AG04449 (cell line): ENCODE measurements at places on chromosomes 16 and 17.

GRCh38 chr16:34648-34987 is 18.8 kb downstream of the POLR3K start:
- DNase-seq: no peak

- DNase-seq: no peak
Observed at GRCh38 chr17:13024526-13025257, 6.9 kb upstream of the ELAC2 start.

- no peak for DNase-seq
Observed at GRCh38 chr16:16067127-16067526, 117.7 kb downstream of the ABCC1 start.

DNA sequence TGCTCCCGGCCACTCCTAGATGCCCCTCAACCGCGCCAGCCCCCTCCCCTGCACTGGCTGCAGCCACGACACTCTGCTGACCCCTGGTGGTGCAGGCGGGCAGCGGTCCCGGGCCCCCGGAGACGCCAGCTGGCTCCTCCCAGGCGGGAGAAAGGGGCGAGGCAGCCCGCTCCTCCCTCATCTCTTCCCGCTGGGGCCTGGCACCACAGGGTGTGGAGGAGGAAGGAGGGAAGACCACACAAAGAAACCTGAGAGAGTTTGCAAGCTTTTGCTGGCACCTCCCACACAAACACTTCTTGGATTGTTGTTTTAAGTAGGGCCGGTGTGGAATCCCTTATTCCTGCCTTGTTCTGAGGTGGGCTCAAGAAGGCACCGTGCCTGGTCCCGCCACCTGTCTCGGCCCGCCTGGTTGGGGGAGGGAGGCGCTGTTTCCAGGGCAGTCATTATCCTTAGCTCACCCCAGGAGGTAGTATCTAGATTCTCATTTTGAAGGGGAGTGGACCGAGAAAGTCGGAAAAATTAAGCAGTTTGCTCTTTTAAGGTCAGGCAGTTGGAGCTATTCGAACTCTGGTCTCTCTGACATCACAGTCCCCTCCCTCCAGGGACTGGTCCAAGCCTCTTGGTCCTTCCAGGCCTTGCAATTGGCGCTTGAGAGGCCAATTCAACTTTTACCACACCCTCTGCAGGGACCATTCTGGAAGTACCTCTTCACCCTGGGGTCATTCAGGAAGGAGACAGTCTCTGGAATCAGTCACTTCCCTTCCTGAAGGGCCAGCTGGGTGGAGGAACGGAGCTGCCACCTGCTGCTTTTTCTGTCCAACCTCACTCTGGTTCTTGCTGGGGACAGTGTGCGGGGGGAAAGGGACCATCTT is 959 bp upstream of the ANKRD13B start:
- no peak for DNase-seq

- DNase-seq: no peak
Observed at GRCh38 chr16:25690552-25691143, 1.1 kb upstream of the HS3ST4 start.

- no peak for DNase-seq
Observed at GRCh38 chr17:30351735-30352134, 17.9 kb upstream of the TMIGD1 start.

DNA sequence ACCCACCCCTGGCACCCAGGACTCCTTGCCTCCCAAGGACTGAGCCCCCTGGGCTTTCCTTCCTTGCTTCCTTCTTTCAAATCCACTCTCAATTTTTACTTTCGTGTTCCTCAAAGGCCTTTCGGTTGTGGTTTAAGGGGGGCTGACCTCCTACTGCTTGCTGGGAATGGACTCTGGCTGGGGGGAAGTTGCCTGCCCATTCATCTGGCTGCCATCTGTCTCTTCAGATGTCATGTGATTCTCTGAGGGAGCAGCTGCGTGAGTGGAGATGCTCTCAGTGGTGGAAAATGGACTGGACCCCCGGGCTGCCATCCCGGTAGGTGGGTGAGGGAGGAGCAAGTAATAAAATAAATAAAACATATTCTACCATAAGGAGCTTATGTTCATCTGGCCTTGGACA is 93.8 kb upstream of the RPRML start:
- DNase-seq: no peak

DNA sequence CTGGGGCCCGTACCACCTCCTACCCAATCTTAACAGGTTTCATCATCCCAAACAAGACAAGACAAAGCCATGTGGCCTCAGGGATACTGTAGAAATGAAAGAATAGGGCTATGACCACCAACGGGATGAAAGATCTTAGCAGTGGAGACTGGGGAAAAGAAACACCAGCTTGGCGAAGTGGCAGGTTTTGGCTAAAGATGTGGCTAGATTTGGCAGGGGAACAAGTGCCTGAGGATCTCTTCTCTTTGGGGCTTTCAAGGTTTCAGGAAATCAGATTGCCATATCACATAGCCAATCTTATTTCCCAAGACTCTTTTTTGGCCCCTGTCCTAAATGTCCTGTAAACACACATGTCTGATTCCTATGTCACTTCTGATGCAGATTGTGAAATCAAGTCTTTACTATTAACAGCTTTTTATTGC is 6.9 kb downstream of the KRT24 start:
- DNase-seq: no peak

GRCh38 chr16:75630052-75630451 is 7.0 kb upstream of the ADAT1 start:
- no peak for DNase-seq

GRCh38 chr17:1182811-1183170 is 3.0 kb upstream of the ABR start:
- DNase-seq: no peak

DNA sequence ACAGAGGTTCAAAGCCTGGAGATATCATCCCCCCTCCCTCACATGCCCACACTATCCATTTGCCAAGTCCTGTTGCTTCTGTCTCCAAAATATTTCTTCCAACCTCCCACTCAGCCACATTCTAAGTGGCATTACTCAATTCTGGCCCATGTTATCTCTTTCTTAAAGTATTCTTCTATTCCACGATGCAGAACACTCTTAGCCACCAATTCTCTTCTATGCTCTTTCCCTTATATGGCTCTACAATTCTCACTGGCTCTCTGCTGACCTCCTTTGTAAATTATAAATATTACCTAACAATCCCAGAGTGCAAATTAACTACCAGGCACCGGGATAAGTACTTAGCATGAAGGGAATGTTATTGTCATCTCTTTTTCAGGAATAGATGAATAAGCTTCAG is 82.4 kb downstream of the KCNJ2 start:
- no peak for DNase-seq

GRCh38 chr16:85227946-85228862 is 115.9 kb upstream of the CIBAR2 start:
- DNase-seq: no peak

DNA sequence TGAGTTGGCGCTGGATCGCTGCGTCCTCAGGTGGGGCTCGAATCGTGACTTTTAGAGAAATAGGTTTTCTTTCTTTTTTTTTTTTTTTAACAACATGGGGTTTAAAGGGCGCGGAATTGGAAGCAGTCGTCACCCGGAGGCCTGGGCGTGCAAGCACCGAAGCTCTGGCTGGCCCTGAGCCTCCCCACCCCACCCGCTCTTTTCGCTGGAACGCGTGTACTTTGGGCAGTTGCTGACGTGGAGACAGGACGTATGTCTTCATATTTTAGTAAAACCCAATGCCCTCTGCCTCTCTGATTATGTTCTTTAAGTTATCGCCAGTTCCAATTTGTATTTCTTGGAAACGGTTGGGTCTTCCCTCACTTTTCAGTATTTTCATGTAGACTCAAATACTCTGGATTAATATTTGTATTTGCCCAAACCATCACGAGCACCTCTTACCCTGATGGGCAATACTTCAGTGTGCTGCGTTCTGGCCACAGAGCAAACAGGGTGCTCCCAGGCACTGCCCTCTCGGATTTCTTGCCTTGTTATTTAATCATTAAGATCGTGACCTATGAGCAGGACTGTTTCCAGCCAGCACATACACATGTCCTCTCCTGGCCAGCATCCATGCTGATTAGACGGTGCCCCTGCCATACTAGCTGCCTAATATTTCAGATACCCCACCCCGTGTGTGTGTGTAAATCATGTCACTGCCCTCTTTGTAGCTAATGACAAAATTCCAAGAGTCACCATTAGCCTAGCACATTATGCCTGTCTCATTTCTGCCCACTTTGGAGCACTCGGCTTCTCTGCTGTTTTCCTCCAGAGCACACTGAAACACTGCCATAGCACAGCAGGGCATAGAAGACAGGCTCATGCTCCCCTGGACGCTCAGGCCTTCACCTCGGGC is 805 bp upstream of the C16orf95 start:
- no peak for DNase-seq

GRCh38 chr16:48405153-48405552 is 19.9 kb upstream of the SIAH1 start:
- DNase-seq: no peak

DNA sequence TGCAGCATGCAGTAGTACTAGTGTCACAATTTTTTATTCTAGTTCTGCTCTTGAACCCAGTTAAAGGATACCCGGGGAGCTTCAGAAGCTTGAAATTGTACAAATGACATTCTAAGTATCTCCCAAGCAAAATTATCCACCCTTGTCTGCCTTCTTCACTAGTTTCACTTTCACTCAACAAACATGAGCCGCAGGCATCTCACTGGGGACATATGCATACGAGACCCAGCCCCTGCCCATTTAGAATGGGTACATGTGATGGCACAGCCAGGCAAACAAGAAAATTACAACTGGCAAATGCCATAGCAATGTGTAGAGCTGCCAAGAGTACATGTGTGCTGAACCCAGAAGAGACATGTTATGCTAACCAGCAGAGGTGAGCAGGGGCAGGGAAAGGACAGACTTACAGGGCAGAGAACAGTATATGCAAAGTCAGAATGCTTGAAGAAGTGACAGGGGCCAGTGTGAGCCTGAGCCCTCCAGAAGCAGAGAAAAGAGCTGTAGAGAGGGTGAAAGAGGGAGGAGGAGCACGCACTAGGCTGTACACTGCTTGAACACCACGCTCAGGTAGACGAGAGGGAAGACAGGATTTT is 8.3 kb downstream of the GINS2 start:
- DNase-seq: no peak

GRCh38 chr16:54128629-54129234 is 157.9 kb downstream of the IRX3 start:
- DNase-seq: no peak

- DNase-seq: no peak
Observed at GRCh38 chr17:73795730-73796129, 151.5 kb upstream of the SDK2 start.

- DNase-seq: no peak
Observed at GRCh38 chr17:75876190-75876937, 2.0 kb downstream of the TRIM47 start.

DNA sequence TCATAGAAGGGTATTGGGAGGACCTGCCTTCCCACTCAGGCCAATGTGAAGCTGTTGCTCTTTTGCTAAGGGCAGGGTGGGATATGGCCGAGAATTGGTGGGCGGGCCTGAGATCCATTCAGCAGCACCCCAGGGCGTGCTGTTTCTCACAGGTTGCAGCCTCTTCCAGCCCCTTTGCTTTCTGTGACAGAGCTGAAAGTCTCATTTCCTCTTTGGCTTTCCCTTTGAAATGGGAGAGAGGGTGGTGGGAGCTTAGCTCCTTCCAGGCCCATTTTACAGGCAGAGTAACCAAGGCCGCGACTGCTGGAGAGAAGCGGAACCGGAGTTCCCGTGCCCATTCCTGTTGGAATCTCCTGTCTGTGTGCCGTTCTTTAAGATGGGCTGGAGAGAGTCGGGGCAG is 183.0 kb downstream of the RAB11FIP4 start:
- no peak for DNase-seq

DNA sequence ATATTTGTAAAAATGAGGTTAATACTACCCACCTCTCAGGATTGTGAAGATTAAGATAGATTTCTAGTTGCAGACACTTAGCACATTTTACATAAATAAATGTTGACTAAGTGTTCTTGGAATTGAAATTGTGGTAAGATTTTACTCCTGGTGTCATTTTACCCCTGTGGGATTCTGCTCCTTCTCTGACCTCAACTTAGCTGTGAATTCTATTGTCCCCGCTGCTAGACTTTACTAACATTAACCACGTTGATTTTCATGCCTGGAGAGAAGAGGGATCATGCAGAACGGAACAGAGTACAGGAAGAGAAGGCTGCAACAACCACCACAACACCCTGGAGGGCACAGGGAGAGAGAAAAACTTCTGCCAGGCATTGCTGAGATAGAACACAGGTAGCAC is 2.1 kb upstream of the TOM1L1 start:
- no peak for DNase-seq

DNA sequence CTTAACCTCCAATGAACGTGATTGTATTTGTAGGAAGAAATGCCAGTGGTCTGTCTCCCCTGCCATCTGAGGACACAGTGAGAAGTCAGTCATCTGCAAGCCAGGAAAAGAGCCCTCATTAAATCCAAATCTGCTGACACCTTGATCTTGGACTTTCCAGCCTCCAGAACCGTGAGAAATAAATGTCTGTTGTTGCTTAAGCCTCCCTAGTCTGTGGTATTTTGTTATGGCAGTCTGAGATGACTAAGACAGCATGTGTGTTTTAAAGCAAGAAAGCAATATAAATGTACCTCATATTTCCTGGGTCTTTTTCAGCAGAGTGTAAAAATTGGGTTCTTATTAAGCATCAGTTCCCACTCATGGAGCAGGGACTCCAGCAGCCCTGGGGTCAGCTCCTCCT is 177.9 kb upstream of the NLRP1 start:
- DNase-seq: no peak

GRCh38 chr16:72137380-72138063 is 34.4 kb downstream of the PMFBP1 start:
- no peak for DNase-seq

GRCh38 chr16:89393738-89394406 is 96.5 kb downstream of the ANKRD11 start:
- no peak for DNase-seq

- no peak for DNase-seq
Observed at GRCh38 chr17:60959696-60960095, 282.0 kb downstream of the BCAS3 start.

- no peak for DNase-seq
Observed at GRCh38 chr17:80453998-80454556, 22.3 kb downstream of the NPTX1 start.

DNA sequence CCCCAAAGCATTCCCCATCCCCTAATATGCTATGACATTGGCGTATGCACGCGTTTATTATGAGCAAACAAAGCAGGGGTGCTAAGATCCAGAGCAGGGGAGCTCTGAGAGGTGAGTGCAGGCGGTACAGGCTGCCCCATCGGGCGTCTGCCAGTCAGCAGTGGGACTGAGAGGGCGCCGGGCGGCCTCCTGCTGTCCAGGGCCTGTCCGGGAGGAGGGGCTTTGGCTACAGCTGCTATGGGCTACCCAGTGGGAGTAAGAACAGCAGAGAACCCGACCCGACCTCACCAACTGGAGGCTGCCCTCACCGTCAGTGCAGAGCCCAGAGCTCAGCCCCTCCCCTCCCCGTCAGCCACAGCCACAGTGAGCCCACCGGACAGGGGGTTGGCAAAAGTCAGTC is 18.5 kb upstream of the AATK start:
- DNase-seq: no peak
